ENCODE measurements at places on chromosomes 16 and 17.

- no peak for DNase-seq
Observed at GRCh38 chr17:32899236-32900013, 22.5 kb upstream of the MYO1D start.

DNA sequence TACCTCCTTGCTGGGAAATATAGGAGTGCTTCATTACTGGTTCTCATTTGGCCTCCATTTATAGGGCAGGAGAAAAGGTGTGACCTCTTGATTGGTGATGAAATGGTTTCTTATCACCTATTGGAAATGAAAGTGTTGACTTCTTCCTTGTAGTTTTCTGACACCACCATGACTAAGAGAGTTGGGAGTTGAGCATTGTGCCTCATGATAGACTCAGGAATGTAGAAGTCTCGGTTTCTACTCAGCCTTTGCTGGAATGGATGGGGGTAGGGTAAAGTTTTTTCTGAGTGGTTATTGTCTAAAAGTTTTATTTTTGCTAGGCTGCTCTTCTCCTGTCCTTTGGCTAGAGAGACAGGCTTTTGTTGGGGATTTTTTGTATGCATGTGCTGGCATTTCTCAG lies 117.4 kb downstream of the PHKB start:
- DNase-seq: no peak

- no peak for DNase-seq
Observed at GRCh38 chr16:8646326-8647053, 25.0 kb downstream of the METTL22 start.

GRCh38 chr16:46808997-46809396 lies 22.0 kb downstream of the C16orf87 start:
- no peak for DNase-seq

DNA sequence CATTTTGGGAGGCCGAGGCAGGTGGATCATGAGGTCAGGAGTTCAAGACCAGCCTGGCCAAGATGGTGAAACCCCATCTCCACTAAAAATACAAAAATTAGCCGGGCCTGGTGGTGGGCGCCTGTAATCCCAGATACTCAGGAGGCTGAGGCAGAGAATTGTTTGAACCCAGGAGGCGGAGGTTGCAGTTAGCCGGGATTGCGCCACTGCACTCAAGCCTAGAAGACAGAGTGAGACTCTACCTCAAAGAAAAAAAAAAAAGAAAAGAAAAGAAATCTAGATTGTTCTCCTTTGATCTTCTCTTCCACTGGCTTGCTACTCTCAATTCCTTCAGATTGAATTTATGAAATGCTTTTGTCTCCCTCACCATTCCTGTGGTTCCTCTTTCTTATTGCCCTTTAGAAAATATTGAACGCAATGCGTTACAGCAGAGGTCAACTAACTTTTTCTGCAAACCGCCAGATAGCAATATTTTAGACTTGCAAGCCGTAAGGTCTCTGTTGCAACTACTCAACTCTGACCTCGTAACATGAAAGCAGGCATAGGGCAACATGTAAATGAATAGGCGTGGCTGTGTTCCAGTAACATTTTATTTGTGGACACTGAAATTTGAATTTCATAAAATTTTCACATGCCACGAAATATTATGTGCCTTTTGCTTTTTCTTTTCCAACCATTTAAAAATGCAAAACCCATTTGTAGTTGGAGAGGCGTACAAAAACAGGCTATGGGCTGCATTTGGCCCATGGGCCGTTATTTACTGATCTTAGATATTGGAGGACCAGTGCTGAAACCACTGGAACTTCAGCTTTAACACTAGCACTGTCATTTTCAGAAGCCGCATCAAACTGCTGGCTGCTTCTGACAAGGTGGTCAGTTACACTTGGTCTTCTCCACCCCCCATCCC lies 24.8 kb downstream of the PITPNC1 start:
- no peak for DNase-seq

GRCh38 chr17:16086957-16087356 lies 87.3 kb downstream of the TTC19 start:
- DNase-seq: no peak

DNA sequence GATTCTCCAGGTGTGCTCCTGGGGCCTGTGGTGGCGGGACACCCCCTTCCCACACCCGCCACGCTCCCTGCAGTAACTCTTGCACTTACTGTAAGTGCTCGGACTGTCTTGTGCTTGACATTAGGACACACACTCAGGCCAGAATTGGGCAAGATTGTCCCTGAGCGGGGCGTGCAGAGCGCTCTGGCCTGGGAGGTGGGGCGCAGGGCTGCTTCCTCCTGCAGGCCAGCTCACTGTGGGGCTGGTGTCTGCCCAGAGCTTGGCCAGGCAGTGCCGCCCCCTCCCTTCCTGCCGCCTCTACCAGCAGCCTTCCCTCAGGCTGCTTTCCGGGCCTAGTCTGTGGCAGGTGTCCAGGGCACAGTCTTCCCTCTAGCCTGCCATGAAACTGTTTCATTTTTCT lies 6.1 kb upstream of the ATP6V0C start:
- DNase-seq: no peak

DNA sequence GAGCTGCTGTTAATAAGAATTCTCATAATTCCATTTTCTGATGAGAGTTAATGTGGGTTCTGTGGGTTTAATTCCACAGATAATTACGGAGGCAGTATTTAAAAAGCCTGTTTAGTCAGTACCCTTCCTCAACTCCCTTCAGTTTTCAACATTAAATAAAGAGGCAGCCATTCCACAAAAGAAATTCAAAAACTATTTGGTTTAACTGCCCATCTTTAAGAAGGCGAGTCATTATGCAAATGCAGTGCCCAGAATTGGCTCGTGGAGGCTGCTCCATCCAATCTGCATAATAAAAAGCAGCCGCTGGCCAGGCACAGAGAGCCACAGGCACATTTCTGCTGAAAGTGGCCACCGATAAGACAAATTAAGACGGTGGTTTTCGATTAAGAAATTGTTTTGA lies 194.4 kb upstream of the TOX3 start:
- DNase-seq: no peak

DNA sequence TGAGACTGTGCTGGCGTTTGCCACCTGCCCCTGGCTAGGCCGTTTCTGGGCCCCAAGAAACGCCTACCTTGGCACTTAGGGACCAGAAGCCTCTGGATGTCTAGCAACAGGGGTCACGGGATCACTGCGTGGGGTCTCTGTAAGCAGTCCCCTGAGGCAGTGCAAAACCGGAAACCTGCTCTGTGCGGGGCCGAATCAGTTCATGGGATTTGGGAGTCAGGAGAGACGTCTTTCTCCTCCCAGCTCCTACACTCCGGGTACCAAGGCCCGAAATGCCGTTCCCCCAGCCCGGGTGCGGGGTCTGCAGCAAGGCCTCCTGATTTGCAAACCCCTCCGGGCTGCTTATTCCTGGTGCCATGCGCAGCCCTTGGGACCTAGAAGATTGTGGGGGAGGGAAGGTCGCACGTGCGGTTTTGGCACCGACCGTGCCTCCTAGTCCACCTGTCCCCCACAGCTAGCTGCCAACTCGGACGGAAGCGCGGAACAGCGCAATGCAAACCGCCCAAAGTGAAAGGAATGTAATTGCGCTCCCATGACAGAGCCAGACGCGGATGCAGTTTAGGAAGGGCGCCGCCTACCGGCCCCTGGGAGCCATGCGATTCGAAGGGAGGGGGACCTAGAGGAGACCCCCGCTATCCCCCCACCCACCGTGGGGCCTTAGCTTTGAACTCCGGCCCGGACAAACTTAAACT lies 6.5 kb downstream of the IRX5 start:
- DNase-seq: no peak

DNA sequence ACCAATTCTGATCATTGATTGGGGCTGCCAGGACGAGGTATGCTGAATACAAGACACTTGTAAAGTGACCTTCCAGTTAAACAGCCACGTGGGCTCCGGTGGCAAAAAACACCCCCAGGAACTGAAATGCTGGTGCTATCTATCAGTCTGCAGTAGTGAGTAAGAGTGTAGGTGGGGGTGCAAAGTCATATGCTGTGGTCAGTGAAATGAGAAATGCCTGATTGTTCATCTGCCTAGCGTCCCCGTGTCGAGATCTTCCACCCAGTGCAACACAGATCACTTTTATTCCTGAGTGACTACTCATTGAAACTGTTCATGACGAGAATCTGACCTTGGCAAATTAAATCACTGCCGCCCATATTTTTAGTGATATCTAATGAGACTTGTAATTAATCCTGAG lies 806.5 kb upstream of the GOT2 start:
- DNase-seq: no peak

DNA sequence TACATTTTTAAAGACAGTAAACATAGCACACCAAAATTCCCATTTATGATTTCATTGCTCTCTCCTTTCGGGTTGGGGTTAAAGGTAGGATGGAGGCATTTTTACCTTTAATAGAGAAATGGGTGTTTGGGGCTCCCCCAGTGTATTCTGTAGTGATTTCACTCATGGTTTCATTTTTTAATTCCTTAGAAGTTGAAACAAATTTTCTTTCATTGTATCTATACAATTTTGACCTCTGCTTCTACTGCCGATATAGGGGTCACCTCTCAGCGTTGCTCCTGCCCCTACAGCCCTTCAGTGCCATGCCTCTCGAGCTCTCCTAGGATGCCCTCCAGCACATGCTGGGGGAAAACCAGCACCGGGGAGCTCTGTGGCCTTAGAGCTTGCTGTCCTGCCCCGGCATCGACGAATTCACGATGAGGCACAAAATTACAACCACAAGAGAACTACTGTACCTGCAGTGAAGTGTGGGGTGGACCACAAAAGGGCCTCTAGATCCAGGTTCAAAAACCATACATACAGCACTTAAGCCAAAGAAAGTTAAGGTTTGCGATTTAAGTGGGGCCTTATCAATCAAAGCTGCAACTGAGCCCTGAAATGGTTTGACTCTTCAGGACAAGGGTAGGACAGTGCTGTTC lies 39.3 kb downstream of the LITAFD start:
- no peak for DNase-seq

DNA sequence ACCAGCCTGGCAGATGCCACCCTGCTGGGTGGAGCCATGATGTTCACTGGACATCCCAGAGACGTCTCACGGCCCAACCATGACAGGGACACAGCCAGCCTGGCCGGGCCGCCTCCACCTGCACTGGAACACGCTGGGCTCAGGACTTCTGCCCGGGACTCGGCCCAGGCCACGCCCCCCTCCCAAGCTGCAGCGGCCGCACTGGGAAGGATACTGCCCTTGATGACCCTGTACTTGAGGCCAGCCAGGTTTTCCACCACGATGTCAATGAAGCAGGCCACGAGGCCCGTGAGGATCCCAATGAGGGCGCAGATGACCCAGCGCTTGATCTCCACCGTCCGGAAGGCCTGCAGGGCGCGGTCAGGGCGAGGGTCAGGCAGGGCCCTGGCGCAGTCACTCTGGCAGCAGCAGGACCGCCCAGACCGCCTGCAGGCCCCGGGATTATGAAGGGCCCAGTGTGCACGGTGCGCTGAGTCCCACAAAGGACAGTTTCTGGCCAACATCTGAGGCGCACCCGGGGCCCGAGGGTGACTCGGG lies 14.2 kb downstream of the CLCN7 start:
- no peak for DNase-seq

DNA sequence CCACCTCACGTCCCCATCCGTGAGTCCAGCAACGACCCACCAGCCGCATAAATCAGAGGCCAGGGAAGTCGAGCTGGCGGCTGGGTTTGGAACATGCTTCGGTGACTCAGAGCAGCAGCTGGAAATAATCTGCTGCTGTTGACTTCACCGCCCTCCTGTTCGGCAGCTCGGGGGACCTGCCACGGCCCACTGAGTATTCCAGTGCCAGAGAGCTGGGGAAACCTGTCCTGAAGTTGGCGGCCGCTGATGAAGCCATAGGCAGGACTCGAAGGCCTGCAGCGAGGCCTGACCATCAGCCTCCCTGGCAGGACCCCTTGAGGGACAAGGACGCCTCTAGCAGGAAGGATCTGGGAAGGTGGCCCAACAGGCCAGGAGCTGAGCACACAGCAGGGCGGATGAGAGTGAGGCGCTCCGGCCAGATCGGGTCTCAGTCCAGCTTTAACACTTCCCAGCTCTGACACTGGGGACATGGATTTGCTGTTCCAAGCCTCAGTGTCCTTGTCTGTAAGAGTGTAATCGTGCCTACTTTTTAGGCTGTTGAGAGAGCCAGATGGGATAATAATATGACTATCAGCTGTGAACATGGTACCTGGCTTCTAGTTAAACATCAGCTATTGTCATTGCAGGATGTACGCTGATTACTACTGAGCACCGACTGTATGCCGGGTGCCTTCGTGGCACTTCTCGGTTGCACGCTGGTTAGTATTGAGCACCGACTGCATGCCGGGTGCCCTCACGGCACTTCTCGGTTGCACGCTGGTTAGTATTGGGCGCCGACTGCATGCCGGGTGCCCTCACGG lies 50.4 kb upstream of the CIBAR2 start:
- DNase-seq: no peak

DNA sequence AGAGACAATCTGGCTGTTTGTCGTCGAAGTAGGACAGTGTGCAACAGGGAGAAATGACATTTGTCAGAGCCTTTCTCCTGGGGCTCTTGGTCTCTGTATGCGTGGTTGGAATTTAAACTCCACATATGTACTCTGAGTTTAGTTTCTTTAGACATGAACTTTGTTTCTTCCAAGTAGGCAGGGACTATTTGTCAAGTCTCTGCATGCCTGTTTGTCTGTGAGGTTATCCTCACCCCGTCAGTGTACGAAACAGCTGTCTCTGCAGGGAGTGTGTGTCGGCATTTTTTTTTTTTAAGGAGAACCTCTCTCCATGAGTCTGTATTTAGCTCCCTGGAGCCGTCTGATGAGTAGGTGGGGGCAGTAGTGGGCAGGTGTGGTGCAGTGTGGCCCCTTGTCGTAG lies 29.7 kb downstream of the NDEL1 start:
- no peak for DNase-seq

GRCh38 chr16:53052519-53053501 lies at the start of gene CHD9NB:
TSS of gene CHD9NB (minus strand) at chr16:53052897. CDS start at chr16:53044158, 8,739 bp downstream.
- no peak for DNase-seq

DNA sequence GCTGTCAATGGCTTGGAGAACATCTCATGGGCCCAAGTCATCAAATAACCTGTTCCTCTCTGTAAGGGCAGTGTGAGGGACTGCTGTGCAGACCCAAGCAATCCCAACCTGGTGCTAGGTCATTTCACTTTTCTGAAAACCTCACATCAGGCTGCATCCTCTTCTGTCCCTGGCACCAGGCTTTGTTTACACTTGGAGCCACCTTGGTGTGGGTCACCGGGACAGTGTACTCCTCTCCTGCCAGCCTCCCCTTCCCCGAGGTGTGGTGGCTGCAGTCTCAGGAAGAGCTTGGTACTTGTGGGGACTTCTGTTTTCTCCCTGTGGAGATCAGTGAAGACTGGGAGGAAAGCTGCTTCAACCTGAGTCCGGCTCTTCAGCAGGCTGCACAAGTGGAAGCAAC lies 12.4 kb downstream of the SLC7A6OS start:
- no peak for DNase-seq

Measured in CD4-positive, alpha-beta T cell treated with Interleukin-2 at 100 ng/mL for 4 hours (primary cell).